ENCODE measurements at places on chromosomes 16 and 17.

- DNase-seq = no peak
These were observed 862 bp downstream of the DCAKD start for GRCh38 chr17:45050481-45051059.

DNA sequence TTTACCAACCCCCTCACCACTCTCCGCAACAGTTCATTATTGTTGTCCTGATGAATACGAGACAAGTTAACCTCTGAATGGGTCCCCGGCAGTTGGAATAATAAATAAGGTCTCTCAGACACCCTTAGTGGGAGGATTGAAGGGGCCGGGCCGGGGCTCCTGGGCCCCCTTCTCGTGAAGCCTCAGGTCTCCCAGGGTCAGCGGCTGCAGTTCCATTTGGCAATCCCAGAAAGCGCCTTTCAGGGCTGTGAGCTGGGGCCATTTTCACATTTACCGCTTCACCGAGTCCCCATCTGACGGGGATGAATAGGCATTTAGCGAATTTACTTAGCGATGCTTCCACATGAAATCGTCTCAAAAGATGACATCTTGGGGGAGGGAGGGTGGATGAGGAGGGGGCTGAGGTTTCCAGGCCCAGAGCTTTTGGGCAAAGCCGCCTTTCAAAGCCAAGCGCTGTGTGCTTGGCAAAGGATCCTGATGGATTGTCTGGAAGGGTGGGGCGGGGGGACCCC is 309.8 kb downstream of the XYLT1 start:
- DNase-seq = peak; percentile 97

GRCh38 chr17:8923762-8924161 is 41.7 kb downstream of the PIK3R5 start:
- no peak for DNase-seq

GRCh38 chr16:28110479-28110878 is 47.0 kb upstream of the GSG1L start:
- DNase-seq = no peak

DNA sequence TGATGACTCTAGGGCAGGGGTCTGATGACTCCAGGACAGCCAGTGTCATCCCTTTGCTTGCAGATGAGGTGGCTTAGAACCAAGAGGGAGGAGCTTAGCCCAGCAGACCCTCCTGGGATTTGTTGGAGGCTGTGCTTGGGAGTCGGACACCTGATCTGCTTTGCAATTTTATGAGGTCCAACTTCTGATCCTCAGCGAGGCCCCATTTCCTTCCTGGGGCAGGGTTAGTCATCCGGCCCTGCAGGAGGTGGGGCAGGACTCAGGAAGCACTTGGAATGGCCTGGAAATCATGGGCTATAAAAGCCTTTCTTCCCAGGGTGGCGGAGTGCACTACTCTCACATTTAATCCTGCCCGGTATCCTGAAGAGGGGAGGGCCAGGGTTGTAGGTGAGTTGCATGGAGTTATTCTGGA is 168.5 kb downstream of the MSI2 start:
- DNase-seq = no peak

DNA sequence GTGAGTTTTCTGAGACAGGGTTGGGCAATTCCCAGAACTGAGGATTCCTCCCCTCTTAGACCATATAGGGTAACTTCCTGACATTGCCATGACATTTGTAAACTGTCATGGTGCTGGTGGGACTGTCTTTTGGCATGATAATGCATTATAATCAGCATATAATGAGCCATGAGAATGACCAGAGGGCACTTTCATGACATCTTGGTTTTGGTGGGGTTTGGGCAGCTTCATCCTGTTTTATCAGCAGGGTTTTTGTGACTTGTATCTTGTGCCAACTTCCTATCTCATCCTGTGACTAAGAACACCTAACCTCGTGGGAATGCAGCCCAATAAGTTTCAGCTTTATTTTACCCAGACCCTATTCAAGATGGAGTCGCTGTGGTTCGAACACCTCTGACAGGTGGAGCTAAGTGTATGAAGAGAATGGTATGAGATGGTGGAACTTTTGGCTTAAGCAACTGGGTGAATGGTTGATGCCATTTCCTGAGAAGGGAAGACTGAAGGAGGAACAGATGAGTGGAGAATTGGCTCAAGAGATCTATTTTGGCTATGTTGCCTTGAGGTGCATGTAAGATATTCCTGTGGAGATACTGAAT is 217.3 kb downstream of the RAB11FIP4 start:
- no peak for DNase-seq

DNA sequence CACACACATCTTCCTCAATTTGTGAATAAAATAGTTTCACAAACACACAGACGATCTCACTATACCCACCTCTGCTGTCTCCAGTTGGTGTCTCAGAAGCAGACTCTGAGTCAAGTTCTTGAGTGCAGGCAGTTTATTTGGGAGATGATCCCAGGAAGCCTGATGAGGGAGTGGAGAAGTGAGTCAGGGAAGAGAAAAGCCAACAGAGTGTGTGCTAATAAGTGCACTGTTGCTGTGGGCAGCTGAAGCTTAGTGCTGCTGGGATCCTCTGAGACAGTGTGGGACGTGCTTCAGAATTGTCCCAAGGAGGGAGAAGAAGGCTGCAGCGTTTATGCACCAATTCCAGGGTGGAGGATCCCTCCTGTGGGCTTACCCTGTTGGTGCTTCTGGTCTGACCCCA is 423.2 kb upstream of the C16orf82 start:
- DNase-seq = peak; percentile 2

DNA sequence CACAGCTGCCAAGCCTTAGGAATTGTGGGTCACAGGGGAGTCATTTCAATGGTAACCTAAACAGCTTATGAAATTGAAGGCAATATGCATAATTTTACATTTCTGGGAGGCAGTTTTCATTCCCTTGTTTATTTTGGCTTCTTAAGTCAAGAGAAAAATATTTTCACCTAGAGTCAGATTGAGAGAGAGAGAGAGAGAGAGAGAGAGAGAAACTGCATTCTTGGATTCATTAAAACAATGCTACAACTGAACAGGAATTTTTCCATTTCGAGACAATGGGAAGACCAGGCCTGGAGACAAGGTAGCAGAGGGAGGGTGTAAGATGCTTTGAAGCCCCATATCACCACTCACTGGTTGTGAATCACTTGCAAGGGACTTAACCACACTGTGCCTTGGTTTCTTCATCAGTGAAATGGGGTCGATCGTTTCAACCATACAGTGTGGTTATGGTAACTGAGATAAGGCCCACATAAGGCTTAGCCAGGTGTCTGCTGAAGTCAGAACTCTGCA is 224.7 kb upstream of the IRX3 start:
- peak; percentile 59 for DNase-seq

- no peak for DNase-seq
These were observed 76.2 kb upstream of the DNAH17 start for GRCh38 chr17:78653382-78653781.

GRCh38 chr16:21647562-21648164 is 4.7 kb downstream of the IGSF6 start:
- no peak for DNase-seq

DNA sequence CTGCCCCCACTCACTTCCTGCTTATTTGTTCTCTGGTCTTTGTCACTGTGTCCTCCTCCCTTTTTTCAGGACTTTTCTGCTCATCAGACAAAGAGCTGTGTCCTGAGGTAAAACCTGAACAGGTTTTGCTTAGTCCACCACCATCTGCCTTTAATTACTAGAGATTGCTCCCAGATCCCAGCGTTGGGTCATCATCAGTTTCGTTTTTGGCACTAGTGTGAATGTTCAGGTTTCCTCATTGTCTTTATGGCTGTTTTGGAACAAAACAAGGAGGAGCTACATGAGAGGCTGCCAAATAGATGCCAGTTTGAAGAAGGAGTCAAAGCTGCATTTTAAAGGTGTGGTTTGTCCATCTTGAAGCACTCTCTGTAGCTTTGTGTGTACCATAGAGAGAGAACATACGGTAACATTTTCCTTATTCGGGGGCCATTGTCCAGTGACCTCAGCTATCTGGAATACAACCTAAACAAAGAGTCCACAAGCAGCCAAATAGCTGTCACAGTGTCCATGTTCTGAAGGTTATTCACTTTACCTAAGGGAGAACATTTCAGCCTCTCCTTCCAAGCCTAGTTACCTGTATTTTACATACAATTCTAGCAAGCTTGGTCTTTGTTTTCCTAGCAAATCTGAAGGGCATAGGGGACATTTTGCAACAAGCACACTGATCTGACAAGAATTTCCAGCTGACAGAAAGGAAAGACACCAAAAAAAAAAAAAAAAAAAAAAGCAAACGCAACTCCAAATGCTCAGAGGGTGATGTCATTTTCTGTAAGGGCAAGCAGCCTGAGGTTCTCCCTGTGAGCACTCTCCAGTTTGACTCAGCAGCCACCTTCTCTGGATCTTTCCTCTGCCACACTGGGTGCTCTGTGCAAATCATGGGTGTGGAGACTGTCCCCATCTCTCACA is 196.1 kb downstream of the NTN1 start:
- DNase-seq = no peak

DNA sequence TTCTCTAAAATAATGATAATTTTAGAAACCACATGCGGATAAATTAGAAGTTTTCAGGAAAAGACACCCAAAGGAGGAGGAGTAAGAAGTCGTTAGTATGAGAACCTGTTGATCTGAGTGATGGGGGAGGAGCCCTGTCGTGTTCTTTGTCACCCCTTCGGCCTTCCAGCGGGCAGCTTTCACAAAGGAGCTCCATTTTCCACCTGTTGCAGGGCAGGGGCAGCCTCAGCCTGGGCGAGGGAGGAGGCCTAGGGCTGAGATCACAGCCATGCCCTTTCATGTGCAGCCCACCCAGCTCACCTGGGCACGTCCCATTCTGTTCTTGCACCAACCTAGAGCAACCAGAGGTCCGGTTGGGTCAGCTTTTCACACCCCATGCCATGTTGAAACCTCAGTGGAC is 5.3 kb downstream of the DUSP14 start:
- no peak for DNase-seq

GRCh38 chr16:81992859-81993258 is 18.4 kb downstream of the SDR42E1 start:
- DNase-seq = peak; percentile 26

DNA sequence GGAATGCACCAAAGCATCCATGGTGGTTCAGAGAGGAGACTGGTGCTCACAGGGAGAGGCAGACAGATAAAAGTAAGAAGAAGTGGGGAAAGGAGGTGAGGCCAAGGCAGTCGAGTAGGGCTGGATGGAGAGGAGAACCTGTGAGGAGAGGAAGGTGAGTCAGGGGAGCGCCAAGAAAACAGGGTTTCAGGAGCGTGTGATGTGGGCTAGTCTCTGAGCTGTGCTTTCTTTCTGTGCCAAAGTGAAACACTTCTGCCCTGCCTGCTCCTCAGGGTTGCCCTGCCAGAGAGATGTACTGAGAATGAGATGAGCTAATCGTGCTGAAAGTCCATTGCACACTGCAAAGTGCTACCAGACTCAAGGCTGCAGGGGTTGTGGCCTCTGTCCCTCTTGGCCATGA is 310.7 kb upstream of the CCL2 start:
- no peak for DNase-seq

GRCh38 chr16:280005-280460 is 358 bp upstream of the ARHGDIG start:
- DNase-seq = peak; percentile 22

- peak; percentile 61 for DNase-seq
These were observed 709 bp upstream of the ENO3 start for GRCh38 chr17:4950075-4950745.

DNA sequence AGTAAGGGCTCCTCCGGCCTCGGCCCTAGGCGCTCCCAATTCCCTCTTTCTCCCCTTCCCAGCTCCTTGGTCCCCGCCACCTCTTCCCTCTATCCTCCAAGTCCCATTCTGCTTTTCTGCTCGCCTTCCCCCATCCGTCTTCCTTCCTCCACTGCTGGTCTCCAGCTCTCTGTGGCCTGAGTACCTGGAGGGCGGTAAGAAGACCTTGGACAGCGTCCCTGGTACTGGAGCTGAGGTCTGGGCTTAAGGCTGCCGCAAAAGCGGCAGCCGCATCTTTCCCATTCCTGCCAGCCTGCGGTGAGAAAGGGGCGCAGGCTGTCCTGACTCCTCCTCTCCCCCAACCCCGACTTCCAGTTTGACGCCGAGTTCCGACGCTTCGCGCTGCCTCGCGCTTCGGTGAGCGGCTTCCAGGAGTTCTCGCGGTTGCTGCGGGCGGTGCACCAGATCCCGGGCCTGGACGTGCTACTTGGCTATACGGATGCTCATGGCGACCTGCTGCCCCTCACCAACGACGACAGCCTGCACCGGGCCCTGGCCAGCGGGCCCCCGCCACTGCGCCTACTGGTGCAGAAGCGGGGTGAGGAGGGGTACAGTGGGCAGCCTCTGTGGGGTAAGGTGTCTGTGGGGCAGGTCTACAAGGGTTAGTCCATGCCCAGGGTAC is 471 bp downstream of the PARD6A start:
- DNase-seq = peak; percentile 86

- DNase-seq = no peak
These were observed 15.7 kb upstream of the MT4 start for GRCh38 chr16:56549161-56549560.

DNA sequence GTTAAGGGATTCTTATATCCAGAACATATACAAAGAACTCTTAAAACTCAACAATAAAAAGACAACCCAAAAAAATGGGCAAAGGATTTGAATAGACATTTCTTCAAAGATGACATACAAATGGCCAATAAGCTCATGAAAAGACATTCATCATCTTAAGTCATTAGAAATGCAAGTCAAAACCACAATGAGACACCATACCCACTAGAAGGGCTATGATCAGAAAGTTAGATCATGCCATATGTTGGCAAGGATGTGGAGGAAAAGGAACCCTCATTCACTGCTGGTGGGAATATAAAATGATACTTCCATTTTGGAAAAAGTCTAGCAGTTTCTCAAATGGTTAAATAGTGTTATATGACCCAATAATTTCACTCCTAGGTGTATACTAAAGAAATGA is 9.4 kb downstream of the PLD6 start:
- no peak for DNase-seq

- DNase-seq = no peak
These were observed 236.3 kb downstream of the KCNJ2 start for GRCh38 chr17:70405492-70406220.
